ENCODE measurements at places on chromosomes 7 and 10.
A peak's percentile ranks its signal among the peaks of the same experiment; 100 is the strongest.

GRCh38 chr7:105046414-105046813, 32.4 kb downstream of the KMT2E start:
- no peaks in the 10 kb centered on the region for H3K27me3 ChIP-seq
- H3K4me3 ChIP-seq = no peak overlapping the region
- H3K4me1 ChIP-seq = peaks cover 2% of the 10 kb centered on the region
- H3K27ac ChIP-seq = no peak overlapping the region
- DNase-seq = no peak
- peaks cover 8% of the 10 kb centered on the region for H3K36me3 ChIP-seq

- H3K4me1 ChIP-seq = no peaks in the 10 kb centered on the region
- H3K27ac ChIP-seq = no peak overlapping the region
- H3K36me3 ChIP-seq = peaks cover 10% of the 10 kb centered on the region
- DNase-seq = no peak
Measured at GRCh38 chr7:56040730-56041129, 10.5 kb downstream of the PSPH start.

DNA sequence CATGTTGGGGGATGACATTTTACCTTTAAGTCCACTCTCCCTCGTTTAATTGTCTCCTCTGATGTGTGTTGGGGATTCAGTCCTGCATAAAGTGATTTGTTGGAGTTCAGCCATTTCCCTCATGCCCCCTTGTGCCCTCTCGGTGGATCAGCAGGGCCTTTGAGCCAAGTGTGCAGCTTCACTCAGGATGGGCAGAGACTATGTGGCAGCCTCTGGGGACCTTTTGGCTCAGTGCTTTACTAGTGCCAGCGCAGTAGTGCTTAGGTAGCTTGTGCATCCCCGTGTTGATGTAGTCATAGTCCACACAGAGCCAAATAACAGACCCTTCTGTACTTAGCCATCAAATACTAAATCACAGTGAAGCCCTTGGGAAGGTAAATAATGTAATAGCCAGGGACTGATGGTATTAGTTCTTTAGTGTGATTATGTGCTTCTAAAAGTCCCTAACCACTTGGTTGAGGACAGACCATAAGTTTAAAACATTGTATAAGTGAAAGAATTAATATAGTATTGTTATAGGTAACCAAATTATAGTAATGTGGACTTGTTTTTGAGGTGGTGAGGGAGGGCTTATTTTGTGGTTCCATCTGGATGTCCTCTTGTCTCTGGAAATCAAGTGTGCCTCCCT, 11.4 kb downstream of the BUB3 start:
- H3K4me3 ChIP-seq = no peak overlapping the region
- peaks cover 11% of the 10 kb centered on the region for H3K36me3 ChIP-seq
- DNase-seq = no peak
- H3K4me1 ChIP-seq = peaks cover 5% of the 10 kb centered on the region
- H3K27ac ChIP-seq = no peak overlapping the region
- H3K27me3 ChIP-seq = peaks cover 8% of the 10 kb centered on the region

DNA sequence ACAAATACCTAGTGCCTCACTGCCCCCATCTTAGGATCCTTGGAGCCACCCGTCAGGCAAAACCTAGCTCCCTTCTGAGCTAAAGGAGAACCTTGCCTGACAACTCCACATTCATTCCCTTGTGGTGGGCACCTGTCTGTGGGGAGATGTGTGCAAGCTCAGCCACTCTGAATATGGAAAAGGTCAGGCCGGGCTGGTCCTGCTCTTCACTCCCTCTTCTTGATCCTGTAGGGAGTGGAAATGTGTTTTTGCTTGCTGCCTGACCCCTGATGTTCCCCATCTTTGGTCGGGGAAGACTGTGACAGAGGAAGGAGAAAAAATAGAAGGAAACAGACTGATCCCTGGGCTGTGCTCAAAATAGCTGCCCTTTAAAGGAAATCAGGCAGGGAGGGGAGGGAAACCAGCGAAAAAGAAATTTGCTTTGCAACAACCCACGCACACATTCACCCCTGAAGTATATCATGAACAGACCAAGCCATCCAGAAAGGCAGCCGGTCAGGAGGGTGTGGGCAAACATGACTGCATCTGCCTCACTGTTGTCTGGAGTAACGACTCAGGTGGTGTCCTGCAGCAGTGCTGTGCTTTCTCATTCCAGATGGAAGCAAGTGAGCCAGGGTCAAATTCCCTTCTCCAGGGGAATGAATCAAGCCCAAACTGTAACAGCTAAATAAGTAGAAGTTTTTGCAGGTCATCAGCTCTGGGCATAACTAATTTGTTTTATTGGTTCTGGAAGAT, 74.0 kb downstream of the SCRN1 start:
- H3K36me3 ChIP-seq = no peaks in the 10 kb centered on the region
- H3K27me3 ChIP-seq = peaks cover 1% of the 10 kb centered on the region
- H3K4me3 ChIP-seq = no peak overlapping the region
- DNase-seq = no peak

DNA sequence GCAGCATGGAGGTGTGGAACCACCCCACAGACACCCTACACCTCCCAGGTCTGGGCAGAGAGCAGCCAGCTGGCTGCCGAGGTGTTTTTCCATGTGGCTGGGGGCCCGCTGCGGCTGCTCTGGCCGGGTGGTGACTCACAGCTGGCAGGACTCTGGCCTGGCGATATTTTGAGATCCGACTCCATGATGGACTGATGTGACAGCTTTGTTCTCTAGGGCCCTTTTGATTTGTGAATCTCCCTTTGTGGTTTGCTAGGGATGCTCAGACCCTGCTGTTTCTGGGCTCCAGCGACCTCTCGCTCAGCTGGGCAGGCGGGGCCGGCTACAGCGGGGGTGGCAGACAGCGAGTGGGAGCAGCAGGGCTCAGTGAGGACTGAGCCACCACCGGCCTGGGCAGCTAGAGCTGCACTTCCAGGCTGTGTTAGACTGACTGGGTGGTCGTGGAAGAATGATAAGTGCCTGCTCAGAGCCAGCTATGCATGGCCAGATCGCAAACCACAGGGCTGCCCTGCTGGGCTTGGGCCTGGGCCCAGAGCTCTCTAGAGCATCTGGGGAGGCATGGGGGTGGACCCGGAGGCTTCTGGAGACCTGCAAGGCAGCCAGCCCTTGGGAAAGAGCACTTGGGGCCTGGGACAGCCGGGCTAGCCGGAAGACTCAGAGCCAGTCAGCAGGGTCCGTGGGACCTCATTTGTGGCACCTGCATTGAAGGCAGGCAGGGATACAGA, 46.2 kb upstream of the GDF10 start:
- peaks cover 2% of the 10 kb centered on the region for H3K4me1 ChIP-seq
- no peak overlapping the region for H3K27ac ChIP-seq
- no peak for DNase-seq
- H3K4me3 ChIP-seq = no peak overlapping the region
- H3K36me3 ChIP-seq = no peaks in the 10 kb centered on the region

DNA sequence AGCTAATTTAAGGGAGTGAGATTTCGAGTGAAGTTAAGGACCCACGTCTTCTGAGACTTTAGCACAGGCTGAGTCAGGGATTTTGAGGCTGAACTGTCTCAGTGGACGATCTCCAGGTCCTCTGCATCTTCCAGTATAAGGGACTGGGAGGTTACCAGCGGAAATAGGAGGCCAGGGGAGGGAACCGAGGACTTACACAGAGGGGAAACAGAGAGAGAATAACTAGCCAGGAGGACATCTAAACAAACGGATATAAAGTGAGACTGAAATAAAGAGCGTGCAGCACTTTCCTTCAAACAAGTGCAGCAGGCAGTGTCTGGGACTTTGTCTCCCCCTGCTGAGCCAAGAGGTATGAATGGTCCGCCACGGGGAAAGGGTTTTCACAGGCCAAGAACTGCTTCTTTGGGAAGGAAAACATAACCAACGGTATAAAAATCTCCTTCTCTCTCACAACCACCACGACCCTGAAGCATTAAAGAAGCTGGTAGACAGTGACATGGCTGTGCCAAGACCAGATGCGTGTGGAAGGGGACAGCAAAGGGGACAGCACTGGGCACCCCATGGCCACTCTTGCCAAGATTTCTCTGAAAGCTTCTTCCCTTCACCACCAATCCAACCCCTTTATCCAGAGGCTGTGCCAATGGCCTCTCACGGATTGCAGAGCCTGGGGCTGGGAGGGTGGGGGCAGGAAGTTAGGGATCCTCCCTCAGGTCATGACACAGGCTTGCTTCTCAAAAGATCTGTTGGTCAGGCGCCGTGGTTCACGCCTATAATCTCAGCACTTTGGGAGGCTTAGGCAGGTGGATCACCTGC, 72.0 kb downstream of the SLC37A3 start:
- no peak overlapping the region for H3K4me3 ChIP-seq
- no peak overlapping the region for H3K27ac ChIP-seq
- H3K36me3 ChIP-seq = no peaks in the 10 kb centered on the region
- no peaks in the 10 kb centered on the region for H3K27me3 ChIP-seq
- DNase-seq = peak; percentile 57
- H3K4me1 ChIP-seq = peaks cover 2% of the 10 kb centered on the region

GRCh38 chr7:93862651-93863050, 27.9 kb downstream of the TFPI2 start:
- H3K36me3 ChIP-seq = no peaks in the 10 kb centered on the region
- no peaks in the 10 kb centered on the region for H3K4me1 ChIP-seq
- H3K27ac ChIP-seq = no peak overlapping the region
- H3K4me3 ChIP-seq = no peak overlapping the region
- DNase-seq = no peak

DNA sequence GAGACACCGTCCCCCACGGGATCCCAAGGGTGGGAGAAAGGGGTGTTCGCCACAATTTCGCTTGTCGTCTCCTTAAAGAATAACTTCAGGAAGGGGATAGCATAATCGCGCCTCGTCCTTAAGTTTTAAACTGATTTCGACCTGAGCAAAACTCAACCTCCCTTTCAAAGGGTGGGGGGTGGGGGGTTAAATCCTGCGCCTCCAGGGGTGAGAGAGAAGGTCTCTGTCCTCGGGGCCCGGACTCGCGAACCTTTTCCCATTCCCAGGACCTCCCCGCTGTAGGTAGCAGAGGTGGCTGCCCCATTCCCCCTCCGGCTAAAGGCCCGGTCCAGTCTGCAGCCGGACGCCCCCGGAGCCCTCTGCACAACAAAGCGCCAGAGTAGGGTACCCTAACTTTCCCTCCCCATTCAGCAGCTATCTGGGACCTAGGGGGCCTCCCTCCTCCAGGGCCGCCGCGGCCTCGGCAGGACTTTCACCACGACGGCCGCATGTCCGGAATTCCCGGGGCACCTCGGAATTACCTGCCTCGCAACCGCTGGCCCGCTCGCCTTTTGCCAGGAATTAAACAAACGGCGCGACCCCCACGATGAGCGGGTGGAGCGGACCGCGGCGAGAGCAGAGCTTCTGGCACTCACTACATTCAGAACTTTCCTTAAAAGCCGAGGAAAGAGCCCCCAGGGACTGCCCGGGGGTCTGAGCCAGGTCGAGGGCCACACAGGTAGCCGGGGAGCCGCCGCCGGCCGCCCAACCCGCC, 1.7 kb downstream of the CDK6 start:
- peak overlapping the region; percentile 97 for H3K4me3 ChIP-seq
- DNase-seq = peak; percentile 43
- H3K4me1 ChIP-seq = peaks cover 36% of the 10 kb centered on the region
- peaks cover 19% of the 10 kb centered on the region for H3K27me3 ChIP-seq

GRCh38 chr10:87503401-87503800, 1.3 kb upstream of the MINPP1 start:
- peaks cover 6% of the 10 kb centered on the region for H3K36me3 ChIP-seq
- peak overlapping the region; percentile 85 for H3K27ac ChIP-seq
- H3K4me1 ChIP-seq = peaks cover 17% of the 10 kb centered on the region
- H3K27me3 ChIP-seq = no peaks in the 10 kb centered on the region

GRCh38 chr7:140562926-140563481, 77.6 kb downstream of the DENND2A start:
- H3K4me1 ChIP-seq = no peaks in the 10 kb centered on the region
- H3K27me3 ChIP-seq = no peaks in the 10 kb centered on the region
- peaks cover 30% of the 10 kb centered on the region for H3K36me3 ChIP-seq
- H3K27ac ChIP-seq = no peak overlapping the region
- DNase-seq = no peak
- H3K4me3 ChIP-seq = no peak overlapping the region

GRCh38 chr10:1243486-1244234, 187.5 kb downstream of the WDR37 start:
- H3K27ac ChIP-seq = peak overlapping the region; percentile 93
- DNase-seq = peak; percentile 47
- H3K4me1 ChIP-seq = peaks cover 48% of the 10 kb centered on the region

- no peak for DNase-seq
- H3K4me3 ChIP-seq = no peak overlapping the region
- no peaks in the 10 kb centered on the region for H3K27me3 ChIP-seq
- H3K4me1 ChIP-seq = peaks cover 11% of the 10 kb centered on the region
Measured at GRCh38 chr10:50426485-50426884, 175.2 kb upstream of the ASAH2 start.

- no peak for DNase-seq
- H3K27ac ChIP-seq = no peak overlapping the region
- no peaks in the 10 kb centered on the region for H3K27me3 ChIP-seq
- H3K4me1 ChIP-seq = peaks cover 4% of the 10 kb centered on the region
- H3K4me3 ChIP-seq = no peak overlapping the region
Measured at GRCh38 chr7:77839919-77840318, 41.3 kb downstream of the PHTF2 start.

DNA sequence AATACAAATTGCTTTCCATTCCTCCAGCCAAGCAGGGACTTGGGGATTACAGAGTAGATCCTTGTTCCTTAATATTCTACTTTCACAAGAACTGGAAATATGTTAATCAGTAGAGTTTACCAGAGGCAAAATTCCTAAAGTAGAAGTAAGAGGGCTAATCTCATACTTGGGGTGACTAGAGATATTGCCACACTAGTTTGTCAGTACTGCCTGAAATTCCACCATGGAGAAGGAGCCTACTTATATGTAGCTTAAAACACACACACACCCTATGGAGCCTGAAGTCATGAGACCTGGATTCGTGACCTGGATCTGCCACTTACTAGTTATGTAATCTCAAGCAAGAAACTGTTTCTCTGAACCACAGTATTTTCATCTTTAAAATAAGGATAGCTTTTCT, 33.9 kb downstream of the STRIP2 start:
- H3K4me1 ChIP-seq = peaks cover 6% of the 10 kb centered on the region
- H3K27ac ChIP-seq = no peak overlapping the region
- no peak for DNase-seq
- no peaks in the 10 kb centered on the region for H3K36me3 ChIP-seq
- no peaks in the 10 kb centered on the region for H3K27me3 ChIP-seq

- no peak overlapping the region for H3K4me3 ChIP-seq
- no peak overlapping the region for H3K27ac ChIP-seq
Measured at GRCh38 chr10:117432866-117433265, 57.6 kb upstream of the PDZD8 start.

GRCh38 chr7:6197801-6198551, 74.4 kb downstream of the CYTH3 start:
- no peak overlapping the region for H3K4me3 ChIP-seq
- peaks cover 4% of the 10 kb centered on the region for H3K27me3 ChIP-seq
- peaks cover 23% of the 10 kb centered on the region for H3K4me1 ChIP-seq

GRCh38 chr10:80468002-80468401, 13.9 kb downstream of the TSPAN14 start:
- peak; percentile 90 for DNase-seq
- peaks cover 8% of the 10 kb centered on the region for H3K27me3 ChIP-seq
- peaks cover 73% of the 10 kb centered on the region for H3K4me1 ChIP-seq
- peak overlapping the region; percentile 99 for H3K27ac ChIP-seq

Measured in endothelial cell (in vitro differentiated cells).